ENCODE measurements at places on chromosomes 12 and 14. TPM values are rescaled to one million over a fixed set of nuclear protein-coding genes. Genes with fewer than 3 reads are reported as not detected.

GRCh38 chr12:57905812-57906475, 35.4 kb upstream of the ATP23 start:
- no peak for DNase-seq

Gene TM9SF1
- total RNA-seq, result 64.2 TPM

- no peak for DNase-seq
These were observed 149.3 kb downstream of the ATP23 start for GRCh38 chr12:58090685-58091084.

DNA sequence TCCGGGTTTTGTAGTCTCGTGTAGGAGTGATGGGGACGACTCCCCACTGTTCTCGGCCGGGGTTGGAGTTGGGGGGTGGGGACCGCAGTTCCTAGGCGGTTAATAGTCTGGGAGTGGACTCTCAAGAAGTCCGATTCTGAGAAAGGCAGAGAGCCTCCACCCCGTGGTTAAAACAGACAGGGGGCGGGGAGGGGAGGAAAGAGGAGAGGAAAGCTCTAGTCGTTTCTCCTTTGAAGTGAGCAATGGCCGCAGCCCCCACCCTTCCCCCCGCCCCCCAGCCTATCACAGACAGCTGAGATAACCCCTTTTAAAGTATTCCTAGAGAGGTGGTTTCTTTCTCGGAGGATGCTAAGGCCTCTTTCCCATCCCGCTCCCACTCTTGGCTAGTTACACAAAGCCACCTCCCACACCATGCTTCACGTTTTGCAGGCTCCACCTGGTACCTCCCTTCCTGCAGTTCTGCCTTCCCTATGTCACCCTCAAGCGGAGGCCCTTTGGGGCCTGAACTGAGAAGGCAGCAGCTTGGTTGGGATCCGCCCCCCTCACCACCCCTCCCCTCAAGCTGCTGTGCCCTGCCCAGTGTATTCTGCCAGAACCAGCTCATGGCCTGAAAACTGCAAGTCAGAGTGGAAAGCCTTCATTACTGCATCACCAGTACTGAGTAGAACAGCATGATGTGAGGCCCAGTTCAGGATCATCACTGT, 853 bp downstream of the USP5 start:
- peak; percentile 81 for DNase-seq

Gene LYSET
- 22.6 TPM for total RNA-seq

GRCh38 chr14:67269298-67270060, 28.2 kb downstream of the PALS1 start:
- no peak for DNase-seq

Gene ZDHHC22
- not detected for total RNA-seq

DNA sequence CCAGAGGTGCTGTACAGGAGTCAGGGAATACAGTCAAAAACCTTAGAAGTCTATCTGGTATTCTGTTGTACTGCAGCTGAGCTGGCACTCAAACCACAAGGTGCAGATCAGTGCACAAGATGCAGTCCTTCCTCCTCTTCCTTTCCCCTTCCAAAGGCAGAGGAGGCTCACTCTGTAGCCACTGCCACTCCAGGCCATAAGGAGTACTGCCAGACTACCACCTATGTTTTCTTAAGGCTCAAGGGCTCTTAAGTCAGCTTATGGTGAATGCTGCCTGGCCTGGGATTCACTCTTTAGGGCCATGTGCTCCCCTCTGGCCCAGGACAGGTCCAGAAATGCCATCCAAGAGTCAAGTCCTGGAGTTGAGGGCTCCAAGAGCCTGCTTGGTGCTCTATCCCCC, 200.3 kb downstream of the CRADD start:
- no peak for DNase-seq

DNA sequence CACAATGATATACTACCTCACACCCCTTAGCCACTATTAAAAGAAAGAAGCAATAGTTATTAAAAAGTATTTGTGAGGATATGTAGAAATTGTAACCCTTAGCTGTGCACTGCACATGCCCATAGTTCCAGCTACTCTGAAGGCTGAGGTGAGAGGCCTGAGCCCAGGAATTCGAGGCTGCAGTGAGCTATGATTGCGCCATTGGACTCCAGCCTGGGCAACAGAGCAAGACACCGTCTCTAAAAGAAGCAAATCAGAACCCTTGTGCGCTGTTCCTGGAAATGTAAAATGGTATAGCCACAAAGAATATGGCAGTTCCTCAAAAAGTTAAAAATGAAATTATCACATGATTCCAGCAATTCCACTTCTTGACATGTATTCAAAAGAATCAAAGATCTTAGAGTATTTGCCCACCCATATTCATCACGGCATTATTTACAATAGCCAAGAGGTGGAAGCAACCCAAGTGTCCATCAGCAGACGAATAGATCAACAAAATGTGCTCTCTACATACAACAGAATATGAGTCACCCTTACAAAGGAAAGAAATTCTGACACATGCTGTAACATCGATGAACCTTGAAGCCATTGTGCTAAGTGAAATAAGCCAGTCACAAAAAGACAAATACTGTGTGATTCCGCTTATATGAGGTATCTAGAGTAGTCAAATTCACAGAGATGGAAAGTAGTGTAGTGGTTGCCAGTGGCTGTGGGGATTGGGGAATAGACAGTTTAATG, 23.7 kb upstream of the YLPM1 start:
- DNase-seq, result no peak

Gene PTPRB
- 0.05 TPM for total RNA-seq

- DNase-seq, result no peak
These were observed 27.2 kb downstream of the CALM1 start for GRCh38 chr14:90424075-90424474.

Gene TEDC1
- total RNA-seq, result 3.5 TPM

Gene MYH6
- total RNA-seq, result not detected

Gene TAMALIN
- total RNA-seq, result not detected

DNA sequence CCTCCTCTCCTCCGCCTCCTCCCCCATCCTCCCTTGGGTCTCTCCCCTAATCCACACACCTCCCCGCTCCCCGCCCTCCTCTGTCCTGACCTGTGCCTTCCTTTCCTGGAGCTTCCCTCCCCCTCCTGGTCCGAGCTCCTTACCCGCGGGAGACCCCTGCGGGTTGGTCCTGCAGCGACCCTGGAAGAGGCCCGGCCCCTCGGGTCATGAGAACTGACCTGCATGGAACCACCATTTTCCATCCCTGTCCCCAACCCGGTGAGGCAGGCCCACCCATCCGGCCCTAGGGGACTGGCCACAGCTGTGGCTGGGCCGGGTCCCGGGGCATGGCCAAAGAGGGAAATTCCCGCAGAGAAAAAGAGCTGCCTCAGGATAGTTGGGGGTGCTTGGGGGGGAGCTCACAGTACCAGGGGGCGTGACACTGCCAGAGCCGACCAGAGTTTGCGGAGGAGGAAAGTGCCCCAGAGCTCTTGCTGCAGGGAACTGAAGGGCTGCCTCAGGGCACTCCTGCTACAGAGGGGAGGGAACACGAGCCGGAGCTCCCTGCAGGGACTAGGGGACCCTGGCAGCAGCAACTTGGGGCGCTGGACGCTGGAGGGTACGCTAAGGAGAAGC, 613 bp downstream of the ARHGEF40 start:
- no peak for DNase-seq

Gene GUCY2C
- not detected for total RNA-seq

Gene SNRPF
- 33.7 TPM for total RNA-seq

Gene IAPP
- total RNA-seq, result not detected

GRCh38 chr12:54229624-54230212, 40.9 kb upstream of the SMUG1 start:
- DNase-seq, result peak; percentile 94

DNA sequence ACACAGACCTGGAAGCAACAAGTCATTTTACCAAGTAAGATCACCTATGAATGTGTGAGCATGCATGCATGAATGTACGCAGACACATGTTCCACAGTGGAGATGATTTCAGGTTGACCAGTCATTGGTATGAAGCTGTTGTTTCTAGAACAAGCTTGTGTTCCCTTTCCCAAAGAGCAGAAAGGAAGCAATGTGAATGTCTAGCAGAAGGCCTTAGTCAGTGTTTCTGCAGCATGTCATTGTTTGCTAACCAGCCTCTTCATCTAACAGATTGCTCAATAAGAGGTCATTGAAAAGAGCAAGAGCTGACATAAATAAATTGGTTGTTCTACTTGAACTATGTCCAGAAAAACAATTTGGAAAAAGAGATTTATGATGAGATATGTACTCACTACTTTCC, 191.4 kb downstream of the PLCZ1 start:
- peak; percentile 35 for DNase-seq

Gene CELA1
- total RNA-seq, result not detected

DNA sequence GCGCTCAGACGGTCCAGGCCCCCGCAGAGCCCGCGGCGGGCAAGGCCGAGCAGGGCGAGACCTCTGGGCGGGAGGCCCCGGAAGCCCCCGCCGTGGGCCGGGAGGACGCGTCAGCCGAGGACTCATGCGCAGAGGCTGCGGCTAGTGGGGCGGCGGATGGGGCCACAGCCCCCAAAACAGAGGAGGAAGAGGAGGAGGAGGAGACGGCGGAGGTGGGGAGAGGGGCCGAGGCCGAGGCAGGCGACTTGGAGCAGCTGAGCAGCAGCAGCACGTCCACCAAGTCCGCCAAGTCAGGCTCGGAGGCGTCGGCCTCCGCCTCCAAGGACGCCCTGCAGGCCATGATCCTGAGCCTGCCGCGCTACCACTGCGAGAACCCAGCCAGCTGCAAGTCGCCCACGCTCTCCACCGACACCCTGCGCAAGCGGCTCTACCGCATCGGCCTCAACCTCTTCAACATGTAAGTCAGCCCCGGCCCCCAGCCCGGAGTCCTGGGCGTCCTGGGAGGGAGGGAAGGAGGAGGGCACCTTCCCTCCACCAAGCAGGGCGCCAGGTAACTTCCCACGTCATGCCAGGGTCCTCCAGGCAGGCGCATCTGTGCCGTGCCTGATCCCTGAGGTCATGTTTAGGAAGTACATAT, 72.4 kb downstream of the IQSEC3 start:
- DNase-seq, result no peak

Gene COCH
- total RNA-seq, result not detected

- no peak for DNase-seq
These were observed 165.2 kb downstream of the BTG1 start for GRCh38 chr12:91980389-91980821.

GRCh38 chr14:22786685-22787084, 20.2 kb downstream of the OXA1L start:
- no peak for DNase-seq

DNA sequence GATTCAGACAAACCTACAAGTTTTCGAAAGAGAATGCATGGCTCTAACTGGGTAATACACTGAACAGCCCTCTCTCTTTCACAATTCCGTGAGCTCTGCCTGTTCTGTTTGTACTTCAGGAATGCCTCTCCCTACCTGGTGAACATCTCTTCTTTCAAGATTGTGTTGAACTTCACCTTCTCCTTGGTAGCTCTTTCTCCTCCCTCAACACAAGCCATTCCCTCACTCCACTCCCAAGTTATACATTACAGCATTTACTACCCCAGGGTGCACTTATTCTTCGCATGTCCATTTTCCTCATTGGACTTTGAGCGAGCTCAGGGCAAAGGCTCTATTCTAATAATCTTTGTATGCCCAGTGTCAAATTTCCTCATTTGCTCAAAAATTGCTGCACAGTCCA, 28.3 kb downstream of the NRDE2 start:
- DNase-seq, result no peak

GRCh38 chr12:54935235-54935951, 49.2 kb downstream of the TESPA1 start:
- peak; percentile 96 for DNase-seq

DNA sequence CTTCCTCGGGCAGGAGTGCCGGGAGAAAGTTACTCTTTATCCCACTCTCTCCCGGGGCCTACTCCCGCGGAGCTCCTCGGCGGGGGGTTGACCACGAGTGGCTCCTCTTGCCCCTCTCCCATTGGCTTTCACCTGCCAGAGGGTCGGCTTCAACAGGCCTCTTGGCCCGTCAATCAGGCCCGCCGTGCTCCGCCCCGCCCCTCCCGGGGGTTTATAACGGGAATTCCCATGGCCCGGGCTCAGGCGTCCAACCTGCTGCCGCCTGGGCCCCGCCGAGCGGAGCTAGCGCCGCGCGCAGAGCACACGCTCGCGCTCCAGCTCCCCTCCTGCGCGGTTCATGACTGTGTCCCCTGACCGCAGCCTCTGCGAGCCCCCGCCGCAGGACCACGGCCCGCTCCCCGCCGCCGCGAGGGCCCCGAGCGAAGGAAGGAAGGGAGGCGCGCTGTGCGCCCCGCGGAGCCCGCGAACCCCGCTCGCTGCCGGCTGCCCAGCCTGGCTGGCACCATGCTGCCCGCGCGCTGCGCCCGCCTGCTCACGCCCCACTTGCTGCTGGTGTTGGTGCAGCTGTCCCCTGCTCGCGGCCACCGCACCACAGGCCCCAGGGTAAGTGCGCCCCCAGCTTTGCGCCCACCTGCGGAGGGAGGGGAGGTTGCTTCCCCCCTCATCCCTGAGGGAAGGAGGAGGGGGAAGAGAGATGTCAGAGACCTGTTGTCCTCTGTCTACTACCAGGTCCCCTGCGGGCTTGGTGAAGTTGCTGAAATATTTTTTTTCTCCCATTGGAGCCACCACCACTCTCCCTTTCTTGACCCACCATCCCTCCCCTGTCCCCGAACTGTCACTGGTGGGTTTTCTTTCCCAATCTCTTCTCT, at the start of gene SMOC1:
SMOC1 (plus strand) TSS at position 242 of the 869 bp plus-strand sequence; CDS start at position 505, 263 bp downstream.
- DNase-seq, result peak; percentile 85

DNA sequence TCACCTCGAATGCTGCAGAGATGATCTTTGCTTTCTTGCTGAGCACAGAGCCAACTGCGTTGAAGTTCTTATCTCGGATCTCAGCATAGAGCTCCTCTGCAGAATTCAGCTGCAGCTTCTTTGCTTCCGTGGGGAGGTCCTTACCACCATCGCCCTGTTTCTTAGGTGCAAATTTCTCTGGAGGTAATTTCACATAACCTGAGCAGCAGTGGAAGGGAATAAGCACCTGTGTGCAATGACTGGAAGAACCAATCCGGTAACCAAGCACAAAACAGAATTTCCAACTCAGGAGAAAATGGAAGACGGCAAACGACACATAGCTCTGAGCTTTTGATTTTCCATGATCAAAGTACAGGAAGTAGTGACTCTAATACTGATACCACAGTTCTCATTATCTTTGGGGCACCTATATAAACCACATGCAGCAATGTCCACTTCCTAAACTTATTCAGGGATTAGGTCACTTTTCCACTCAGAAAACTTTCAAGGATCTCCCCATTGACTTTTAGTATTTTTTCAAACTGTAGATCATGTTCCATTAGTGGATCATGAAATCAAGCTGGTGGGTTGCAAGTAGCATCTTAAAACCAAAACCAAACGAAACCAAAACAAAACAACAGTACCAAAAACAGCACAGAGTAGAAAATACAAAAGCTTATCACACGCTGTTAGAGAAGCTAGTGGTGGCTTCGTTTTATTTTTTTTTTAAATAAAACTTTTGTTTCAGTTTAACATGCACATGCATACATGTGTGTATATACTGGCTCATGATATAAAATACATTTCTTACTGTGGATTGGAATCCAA, 18.9 kb upstream of the DIABLO start:
- no peak for DNase-seq

Gene CRIP1
- 0.59 TPM for total RNA-seq

GRCh38 chr12:77777274-77777673, 53.4 kb upstream of the NAV3 start:
- DNase-seq, result no peak

Gene FOS
- 204 TPM for total RNA-seq

Gene HOXC6
- total RNA-seq, result 10.9 TPM

- no peak for DNase-seq
These were observed at the start of gene DLK1 for GRCh38 chr14:100726550-100727085. Gene DLK1 (plus strand): TSS chr14:100726892. CDS start chr14:100727069, 177 bp downstream.

Gene ZNF26
- 17.9 TPM for total RNA-seq
